ENCODE measurements at places on chromosomes 12 and 14.

DNA sequence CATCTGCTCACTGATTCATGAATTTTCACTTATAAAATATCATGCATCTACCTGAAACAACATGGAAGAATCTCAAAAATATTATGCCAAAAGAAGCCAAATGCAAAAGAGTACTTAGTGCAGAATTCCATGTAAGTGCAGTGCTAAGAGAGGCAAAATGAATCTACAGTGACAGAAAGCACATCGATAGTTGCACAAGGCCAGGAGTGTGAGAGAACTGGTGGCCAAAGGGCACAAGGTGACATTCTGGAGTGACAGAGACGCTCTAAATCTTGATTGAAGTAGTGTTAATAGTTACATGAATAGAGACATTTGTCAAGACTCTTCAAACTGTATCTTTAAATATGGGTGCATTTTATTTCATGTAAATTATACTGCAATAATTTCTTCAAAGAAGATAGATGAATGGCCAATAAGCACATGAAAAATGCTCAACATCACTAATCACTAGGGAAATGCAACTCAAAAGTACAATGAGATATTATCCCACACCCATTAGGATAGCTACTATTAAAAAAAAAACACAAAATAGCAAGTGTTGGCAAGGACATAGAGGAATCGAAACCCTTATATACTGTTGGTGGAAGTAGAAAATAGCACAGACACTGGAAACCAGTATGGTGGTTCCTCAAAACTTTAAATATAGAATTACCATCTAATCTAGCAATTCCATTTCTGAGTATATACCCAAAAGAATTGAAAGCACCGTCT, 71.7 kb upstream of the KICS2 start:
- DNase-seq: no peak

GRCh38 chr14:90079576-90079975, 17.8 kb downstream of the KCNK13 start:
- DNase-seq: no peak

DNA sequence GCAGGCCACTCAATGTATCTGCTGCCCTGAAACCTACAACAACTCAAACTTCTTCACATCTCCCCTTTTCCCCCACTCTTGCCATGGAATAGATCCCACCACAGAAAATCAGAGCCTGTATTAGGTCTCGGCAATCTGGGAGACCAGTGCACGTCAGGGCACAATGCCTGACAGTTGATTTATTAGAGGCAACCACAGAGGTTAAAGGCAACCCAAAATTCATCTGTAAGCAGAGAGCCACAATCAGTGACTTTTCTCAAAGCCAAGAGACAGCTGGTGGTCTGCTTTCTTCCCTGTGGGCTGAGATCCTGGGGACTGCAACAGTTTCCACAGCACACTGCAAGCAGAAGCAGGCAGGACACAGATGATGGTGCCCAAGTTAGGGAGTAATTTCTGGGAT, 169.0 kb upstream of the NTF3 start:
- no peak for DNase-seq

GRCh38 chr12:107560165-107560898, 125.3 kb upstream of the PWP1 start:
- DNase-seq: no peak

DNA sequence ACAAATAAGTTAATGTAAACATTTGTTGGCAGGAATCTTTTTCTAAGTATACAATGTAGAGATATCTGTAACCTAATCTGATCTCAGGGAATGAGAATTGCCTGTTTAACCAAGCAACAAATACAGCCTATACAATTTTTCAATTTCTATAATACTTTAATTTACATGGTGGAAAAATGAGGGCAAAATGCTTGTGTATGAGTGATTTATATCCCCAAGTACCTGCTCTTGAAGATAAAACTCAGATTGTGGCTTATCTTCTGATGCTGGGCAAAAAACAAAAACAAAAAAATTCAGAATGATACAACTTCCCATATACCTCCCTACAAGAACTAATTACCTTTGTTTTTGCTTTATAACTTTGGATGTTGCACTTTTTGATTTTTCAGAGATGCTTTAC, 2.2 kb downstream of the CNOT2 start:
- no peak for DNase-seq

DNA sequence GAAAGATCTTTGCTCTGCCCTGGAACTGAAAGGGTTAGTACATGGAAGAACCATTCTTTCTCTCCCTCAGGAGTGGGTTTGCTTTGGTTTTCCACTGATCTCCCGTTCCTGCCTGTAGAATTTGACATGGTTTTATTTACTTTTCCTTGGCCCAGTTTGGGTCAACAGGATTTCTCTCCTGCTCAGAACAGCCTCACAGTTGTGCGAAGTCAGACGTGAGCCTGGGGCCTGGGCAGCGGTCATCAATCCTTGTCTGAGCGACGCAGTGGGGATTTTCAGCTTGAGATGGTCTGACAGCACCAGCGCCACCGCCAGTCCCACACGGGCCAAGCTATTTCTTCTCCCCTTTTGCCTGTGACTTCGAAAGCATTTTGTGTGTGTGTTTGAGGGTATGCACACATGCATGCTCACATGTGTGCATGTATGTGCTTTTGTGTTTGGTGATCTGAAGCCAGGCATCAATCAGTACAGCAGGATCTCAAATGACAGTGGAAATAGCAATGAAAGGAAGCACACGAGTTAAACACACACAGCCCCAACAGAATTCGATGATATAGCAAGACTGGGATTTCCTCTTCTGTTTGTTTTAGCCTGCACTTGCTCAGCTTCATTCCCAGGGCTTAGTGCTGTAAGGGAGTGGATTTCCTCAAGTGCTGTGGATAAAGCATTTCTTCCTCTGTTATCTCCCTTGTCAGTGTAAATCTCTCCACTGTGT, 58.3 kb downstream of the SMOC1 start:
- DNase-seq: no peak

GRCh38 chr14:22614240-22614799, 16.2 kb downstream of the ABHD4 start:
- DNase-seq: no peak

GRCh38 chr14:76834241-76834661, 8.0 kb downstream of the LRRC74A start:
- DNase-seq: no peak

DNA sequence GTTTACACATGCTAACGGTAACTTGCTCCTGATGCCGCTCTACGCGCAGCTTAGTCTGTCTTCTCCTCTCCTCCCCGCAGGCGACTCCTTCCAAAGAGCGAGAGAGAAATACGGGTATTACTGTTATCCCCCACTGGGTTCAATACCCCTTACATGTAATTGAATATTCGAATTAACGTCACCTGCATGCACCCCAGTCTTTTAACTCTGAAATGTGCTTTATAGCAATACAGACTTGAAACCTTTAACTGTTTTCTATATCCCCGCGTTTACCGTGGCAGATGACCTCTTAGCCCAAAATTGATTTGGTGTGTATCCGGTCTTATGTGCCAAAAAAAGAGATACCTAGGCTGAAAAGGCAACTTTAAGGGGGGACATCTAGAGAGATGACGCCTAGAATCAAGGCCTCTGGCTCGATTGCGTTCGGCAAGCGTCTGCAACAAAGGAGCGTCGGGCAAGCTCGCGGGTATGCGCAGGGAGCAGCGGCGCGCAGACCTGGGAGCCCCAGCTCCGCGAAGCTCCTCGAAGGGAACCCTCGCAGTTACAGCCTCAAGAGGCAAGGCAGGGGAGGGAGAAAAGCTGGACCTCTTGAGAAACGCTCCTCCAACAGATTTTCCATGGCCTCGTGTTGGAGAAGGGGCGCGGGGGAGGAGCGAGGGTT, 6.8 kb upstream of the FOXG1 start:
- DNase-seq: no peak

DNA sequence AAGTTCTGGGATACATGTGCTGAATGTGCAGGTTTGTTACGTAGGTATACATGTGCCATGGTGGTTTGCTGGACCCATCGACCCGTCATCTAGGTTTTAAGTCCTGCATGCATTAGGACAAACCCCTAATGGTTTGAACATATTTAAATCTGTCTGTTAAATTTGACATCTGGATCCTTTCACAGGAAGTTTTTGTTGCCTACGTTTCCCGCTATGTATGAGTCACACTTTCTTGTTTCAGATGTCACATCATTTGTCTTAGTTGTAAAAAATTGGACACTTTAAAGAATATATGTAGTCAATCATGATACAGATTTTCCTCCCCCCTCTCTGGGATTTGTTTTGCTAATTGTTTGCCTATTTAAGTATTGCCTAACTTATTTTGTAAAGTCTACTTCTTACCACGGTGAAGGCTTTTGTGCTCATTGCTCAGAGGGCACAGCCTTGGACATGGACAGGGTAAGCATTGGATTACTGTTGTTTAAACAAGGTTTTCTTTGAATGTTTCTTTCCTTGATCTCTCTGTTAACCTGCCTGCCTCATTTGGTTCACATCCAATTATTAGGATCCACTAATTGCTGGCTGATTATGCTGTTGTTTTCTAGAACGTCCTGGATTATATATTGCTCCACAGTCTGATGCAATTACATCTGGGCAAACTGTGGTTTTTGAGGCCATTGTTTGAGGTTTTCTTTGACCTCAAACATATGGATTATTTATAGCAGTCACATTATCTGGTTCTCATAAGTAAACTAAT, 1441.4 kb downstream of the AACS start:
- no peak for DNase-seq

GRCh38 chr12:6084261-6084968, 40.1 kb downstream of the VWF start:
- no peak for DNase-seq

GRCh38 chr14:95173518-95173917, 16.2 kb upstream of the DICER1 start:
- no peak for DNase-seq

DNA sequence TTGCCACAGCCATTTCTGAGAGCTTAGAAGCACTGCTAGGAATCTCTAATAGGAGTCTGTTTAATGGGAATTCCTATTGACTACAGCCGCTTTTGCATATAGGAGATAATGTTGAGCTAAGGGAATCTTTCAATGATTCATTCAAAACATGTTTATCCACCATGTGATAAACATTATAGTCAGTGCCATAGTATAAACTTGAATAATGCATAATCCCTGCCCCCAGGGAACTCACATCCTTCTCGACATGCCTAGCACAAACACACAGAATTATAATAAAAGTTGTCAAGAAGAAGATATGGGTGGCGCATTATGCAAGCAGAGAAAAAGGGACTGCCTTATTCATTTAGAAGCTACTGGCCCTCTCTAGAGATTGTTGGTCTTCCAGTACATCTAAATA, 248.0 kb downstream of the DAD1 start:
- DNase-seq: no peak

GRCh38 chr14:74959596-74960180, 4.3 kb upstream of the PGF start:
- DNase-seq: no peak
